ENCODE measurements at places on chromosomes 3 and 15.

GRCh38 chr3:102790747-102791325, 356.0 kb downstream of the ZPLD1 start:
- DNase-seq: peak; percentile 62

DNA sequence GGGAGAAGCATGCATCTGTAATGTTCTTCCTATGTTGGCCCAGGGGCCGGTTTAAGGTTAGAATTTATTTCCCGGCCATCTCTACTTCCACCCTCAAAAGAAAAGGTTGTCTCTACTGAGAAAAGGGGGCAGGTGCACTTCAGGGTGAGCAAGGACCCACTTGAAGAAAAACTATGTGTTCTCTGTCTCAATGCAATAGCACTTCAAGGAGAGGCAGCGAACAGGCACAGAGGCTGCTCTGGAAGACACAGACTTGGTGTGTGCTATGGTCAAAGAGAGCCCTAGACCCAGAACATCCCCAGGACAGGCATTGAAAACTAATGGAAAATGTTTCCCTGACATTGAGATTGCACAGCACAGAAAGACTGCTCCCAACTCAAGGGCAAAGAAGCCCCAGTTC, 7.6 kb downstream of the MINDY4B start:
- no peak for DNase-seq

GRCh38 chr3:126549861-126550487, 8.8 kb downstream of the C3orf22 start:
- no peak for DNase-seq

DNA sequence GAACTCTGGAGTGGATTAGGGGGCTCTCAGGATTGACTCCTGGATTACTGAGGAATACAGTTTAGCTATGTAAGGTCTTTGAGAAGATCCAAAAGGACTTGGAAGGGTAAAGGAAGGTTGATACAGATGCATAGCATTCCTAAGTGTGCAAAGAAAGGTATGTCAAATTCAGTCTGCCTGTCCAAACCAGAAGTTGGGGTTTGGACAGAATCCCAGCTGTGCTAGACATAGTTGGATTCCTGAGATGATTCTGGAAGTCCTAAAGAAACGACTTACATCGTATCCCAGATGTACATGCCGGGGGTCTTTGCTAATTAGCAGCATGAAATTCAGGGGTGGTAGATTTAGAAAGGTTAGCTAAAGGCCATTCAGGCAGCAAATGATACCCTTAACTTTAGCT, 97.7 kb upstream of the TSPAN3 start:
- no peak for DNase-seq

GRCh38 chr15:22956257-22956977, 23.8 kb downstream of the CYFIP1 start:
- DNase-seq: no peak

DNA sequence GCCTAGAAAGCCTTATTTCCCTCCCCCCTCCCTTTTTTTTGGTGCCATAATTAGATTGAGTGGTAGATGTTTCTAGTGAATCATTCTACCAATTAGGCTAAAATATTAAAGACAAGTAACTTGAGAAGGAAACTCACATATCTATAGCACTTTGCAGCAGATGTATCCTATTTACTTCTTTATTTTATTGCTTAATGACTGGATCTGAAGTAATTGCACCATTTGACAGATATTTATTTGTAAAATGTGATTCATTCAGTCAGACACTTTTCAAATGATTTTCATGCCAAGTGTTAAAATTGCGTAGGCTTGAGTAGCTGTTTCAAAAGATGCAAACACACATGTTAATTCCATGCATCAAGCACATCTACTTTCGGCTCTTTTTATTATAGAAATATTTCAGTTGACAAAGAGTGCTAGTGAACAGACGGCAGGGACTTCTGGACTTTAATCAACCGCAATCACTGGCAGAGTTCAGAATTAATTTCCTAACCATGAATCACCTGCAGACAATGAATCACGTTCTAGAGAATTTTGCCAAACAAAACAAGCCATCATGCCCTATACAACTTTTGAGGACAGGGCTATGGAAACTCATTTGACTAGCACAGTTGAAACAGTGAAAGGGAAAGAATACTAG, 636.8 kb downstream of the MECOM start:
- DNase-seq: no peak

DNA sequence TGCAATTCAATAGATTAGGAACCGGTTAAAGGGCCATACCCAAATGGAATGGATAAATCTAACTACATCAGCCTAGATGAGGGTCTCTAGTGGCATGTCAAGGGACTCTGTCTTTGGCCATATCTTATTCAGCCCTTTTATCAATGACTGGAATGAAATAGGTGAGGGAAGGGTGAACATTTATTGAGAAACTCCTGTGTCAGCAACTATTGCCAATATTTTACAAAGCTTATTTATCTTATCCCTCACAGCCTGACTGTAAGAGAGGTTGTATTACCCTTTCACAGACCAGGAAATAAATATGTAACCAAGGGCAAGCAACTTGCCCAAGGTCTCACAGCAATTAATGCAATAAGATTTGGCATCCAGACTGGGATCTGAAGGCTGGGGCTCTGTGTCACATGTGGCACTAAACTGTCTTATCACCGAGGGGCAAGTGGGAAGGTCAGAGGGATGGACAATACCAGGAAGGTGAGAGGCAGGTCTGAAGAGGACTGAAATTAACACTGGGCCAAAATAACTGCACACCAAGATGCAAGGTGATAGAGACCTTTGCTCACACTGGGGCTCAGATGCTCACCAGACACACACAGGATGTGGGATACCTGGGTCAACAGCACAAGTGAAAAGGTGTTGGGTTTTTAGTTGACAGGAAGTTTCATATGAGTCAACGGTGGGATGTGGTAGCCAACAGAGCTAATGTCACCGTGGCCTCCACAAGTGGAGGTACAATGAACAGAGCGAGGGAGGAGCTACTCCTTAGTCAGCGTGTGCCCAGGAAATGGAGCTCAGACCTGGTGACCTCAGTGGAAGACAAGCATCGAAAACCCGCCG, 261.3 kb downstream of the RPLP1 start:
- no peak for DNase-seq
